Stimulated activated naive CD4-positive, alpha-beta T cell (primary cell): ENCODE measurements at places on chromosomes 1 and 21.

DNA sequence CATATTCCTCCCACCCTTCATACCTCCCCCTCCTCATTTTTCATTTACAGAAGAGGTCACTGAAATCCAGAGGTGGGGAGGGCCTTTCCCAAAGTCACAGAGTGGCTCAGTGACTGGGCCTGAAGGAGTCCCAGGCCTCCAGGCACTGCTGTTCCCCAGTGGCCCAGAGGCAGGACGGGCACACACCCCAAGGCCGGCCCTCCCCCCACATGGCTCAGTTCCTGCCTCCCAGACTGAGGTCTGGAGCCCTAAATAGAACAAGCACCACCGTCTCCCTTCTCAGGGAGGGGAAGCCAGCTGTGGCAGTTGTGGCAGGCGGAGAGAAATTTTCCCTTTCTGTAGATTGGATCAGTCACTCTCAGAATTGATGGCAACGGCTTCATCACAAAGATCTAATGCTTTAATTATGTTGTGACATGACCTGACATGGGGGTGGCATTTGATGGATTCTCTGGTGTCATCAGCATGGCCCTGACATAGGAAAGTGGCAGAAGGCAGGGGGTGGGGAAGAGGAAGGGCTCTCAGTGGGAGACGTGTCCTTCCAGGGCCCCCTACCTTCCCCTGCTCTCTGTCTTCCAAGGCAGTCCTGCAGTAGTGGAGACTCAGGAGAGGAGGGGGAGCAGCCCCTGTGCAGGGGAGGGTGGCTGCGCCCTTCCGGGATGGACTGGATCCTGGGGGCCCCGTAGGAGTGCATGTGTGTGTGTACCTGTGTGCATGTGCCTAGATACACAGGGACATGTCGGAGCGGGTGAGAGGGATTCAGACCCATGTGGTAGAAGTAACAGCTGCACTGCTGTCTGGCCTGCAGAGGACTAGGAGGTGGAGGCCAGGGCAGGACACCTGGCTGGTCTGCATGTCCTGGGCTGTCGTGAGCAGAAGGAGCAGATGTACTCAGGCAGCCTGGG lies 41.2 kb upstream of the FOXO6 start:
- no peak for DNase-seq

DNA sequence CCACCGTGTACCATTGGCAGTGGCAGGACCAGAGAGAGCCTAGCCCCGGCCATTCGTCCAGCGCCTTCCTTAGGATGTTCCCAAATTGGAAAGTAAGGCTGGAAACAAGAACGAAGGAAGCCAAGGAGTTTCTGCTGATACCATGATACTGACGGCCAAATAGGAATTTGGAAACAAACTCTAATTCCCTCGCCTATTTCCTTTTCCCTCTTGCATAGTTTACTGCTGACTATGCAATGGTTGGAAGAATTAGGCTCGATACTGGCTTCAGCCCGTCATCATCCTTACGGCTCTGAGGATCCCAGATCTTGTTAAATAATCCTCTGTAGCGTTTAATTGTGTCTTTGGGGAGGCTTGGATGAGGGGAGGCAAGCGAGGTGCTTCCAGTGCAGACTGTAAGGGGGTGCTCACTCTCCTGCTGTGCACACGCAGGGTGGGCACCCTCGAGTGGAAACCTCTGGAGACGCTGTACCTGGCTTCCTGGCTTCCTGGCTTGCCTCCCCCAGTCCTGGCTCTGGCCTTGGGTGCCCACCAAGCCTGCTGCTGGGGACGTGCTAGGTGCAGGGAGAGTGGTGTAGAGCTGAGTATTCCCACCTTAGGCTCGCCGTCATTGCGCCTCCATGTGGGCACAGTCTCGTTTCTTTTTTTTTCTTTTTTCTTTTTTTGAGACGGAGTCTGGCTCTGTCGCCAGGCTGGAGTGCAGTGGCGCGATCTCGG lies 27.4 kb upstream of the CAMTA1 start:
- DNase-seq: no peak

DNA sequence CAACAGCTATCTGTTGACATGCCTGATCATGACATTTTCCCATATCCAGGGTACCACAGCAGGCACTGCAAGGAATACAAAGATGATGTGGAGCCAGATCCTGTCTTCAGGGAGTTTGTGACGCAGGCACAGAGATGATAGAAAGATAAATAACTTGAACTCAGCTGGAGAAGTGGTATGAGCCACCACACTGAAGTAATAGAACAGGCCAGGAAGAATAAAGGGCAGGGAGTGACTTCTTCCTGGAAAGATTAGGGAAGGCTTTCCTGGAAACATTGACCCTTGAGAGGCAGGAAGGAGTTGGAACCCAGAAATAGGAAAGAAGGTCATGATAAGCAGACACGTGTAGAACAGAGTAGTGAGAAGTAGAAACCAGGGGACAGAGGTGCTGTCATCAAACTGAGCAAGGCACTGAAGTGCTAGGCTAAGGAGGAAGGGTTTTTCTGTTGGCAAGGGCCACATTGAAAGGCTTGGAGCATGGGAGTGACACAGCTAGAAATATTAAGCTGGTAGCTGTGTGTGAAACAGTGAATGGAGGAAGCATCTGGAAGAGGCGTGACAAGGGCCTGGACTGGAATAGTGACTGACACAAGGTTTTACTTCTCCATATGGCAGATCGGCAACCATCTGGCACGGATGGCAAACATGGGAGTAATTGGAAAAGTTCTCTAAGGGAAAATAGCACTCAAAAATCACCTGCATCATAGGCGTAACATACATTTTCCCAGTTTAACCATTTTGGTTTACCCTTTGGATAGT lies 68.4 kb downstream of the AK5 start:
- DNase-seq: no peak

- DNase-seq: no peak
These were observed 443.0 kb downstream of the SIPA1L2 start for GRCh38 chr1:232186931-232187330.

DNA sequence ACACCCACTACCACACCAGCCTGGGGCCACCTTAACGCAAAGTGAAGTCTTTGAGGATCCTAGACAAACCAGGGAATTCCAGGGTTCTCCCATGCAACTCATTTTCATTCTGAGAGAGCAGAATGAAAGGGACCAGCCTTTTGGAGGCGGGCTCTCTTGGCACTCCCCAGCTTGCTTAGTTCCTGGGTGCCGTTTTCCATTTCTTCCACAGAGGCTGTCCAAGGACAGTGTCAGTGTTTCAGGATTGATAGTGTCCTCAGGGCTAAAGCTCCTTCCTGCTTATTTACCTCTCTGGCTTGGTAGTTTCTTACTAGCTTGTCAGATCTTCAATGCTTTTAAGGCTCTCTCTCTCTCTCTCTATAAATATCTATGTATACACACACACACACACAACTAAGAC lies 30.1 kb upstream of the GNG4 start:
- DNase-seq: no peak

- no peak for DNase-seq
These were observed 14.9 kb downstream of the ABCA4 start for GRCh38 chr1:94105957-94106529.

- peak; percentile 75 for DNase-seq
These were observed 17.8 kb downstream of the SLFNL1 start for GRCh38 chr1:41003640-41004220.

GRCh38 chr1:156745881-156746280 lies 5.0 kb upstream of the MRPL24 start:
- DNase-seq: no peak

DNA sequence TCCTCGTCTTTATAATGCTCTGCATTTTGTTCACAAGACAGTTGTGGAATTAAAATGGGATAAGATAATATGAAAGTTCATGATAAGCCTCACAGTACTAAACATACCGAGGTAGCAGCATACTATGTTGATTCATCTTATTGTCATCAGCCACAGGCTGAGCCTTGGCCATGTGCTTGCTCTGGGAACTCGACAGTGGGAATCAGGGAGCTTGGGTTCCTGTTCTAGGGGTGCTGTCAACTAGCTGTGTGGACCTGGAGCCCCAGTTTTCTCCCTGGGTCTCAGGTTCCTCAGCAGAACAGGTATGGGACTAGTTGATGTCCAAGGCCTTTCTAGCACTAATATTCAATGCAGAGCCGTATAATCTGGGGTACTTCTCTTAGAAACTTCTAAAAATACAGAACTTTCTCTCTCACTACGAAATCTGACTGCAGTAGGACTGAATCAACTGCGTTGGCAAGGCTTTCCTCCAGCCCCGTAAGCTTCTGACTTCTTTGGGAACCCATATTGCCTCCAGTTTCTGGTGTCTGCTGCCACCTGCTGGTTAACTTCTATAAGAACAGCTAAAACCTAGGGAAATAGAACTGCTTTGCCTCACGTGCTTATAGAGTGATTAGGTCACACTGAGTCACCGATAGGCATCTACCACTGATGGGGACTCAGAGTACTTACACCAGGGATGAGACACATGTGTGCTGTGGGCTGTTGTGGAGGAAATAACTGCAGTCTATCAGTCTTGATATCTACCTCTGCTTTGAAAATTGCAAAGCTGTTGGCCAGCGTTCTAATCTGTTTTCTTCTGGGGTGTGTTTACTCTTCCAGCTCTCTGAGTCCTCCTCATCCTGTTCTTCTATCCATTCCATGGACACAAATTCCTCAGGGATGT lies 110.9 kb downstream of the RGL1 start:
- peak; percentile 29 for DNase-seq

GRCh38 chr1:30416221-30416820 lies 307.1 kb downstream of the MATN1 start:
- DNase-seq: no peak

DNA sequence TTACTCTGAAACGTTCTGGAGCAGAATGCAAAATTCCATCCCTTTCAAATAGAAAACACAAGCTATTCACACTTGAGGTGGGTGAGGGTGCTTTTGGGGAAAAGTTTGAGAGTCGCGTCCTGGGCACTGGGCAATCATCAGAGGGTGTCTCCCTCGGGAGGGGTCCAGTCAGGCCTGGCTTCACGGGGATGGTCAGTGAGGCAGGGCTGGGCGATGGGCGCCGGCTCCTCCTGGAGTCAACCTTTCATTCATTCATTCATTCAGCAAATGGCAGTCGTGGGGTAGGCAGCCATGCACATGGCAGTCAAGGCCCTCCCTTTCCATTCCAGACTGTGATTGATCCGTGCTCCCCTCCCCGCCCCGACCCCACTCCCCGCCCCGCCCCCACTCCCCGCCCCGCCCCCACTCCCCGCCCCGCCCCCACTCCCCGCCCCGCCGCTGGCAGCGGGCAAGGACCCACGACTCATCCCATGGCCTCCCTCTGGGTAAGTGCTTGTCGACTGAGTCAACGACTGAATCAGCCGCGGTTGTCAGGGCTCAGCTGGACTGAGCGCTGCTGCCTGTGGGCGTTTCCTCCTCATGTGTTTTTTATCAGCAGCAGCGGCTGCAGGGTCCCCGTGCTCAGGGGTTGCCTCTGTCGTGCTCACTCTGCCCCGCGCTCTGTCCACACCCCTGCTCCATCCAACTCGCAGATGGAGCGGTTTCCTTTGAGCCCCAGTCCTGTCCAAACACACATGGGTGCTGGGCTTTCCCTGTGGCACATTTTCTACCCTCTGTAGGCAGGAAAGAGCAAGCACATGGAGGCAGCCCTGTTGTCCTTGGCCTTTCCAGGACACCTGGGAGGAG lies 12.5 kb upstream of the SPSB1 start:
- DNase-seq: no peak

- DNase-seq: no peak
These were observed 131.6 kb downstream of the DISP1 start for GRCh38 chr1:222946436-222946835.

GRCh38 chr21:46091631-46092025 lies 6.3 kb upstream of the COL6A2 start:
- DNase-seq: no peak

- no peak for DNase-seq
These were observed 32.1 kb downstream of the ALDH9A1 start for GRCh38 chr1:165666152-165666825.

GRCh38 chr1:70504176-70504820 lies 93.2 kb downstream of the CTH start:
- no peak for DNase-seq

DNA sequence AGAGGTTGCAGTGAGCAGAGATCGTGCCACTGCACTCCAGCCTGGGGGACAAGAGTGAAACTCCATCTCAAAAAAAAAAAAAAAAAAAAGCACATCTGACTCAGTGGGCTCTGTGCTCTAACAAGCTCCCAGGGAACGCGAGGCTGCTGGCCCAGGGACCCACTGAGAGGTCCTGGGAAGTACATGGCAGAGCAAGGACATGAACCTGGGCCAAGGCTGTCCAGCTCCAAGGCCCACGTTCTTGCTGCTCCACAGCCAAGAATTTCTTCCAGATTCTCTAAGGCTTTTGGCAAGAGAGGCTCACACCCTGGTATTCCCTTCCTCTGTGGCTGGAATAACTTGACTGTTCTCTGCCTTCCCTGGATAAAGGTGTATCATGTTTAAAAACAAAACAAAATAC lies 15.4 kb upstream of the AGTRAP start:
- DNase-seq: no peak

DNA sequence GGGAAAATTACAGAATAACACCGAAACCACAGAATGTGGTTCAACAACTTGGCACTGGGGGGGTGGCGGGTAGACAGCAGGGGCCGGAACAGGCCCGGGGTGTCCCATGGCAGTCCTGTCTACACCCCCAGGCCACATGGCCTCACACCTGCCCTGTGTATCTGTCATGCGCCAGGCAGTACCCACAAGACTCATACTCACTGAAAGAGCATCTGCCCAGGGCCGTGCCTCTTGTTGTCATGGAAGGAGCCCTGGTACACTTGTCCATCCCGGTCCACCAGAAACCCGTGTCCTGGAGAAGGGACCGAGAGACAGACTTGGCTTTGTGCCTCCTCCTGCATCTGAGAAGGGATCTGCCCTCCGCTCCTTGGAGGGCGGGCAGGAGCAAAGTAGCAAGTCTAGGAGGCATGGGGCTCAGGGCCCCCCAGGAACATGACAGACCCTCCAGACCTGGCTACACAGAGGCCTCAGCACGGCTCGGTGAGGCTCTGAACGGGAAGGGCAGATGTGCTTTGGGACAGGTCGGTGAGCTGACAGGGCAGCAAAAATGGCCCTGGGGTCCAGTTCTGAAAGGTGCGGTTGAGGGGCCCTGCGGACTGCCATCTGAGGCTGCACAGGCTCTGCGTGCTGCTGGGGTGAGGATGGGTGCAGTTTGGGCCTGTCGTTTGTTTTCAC lies 5.6 kb downstream of the MORN1 start:
- no peak for DNase-seq

DNA sequence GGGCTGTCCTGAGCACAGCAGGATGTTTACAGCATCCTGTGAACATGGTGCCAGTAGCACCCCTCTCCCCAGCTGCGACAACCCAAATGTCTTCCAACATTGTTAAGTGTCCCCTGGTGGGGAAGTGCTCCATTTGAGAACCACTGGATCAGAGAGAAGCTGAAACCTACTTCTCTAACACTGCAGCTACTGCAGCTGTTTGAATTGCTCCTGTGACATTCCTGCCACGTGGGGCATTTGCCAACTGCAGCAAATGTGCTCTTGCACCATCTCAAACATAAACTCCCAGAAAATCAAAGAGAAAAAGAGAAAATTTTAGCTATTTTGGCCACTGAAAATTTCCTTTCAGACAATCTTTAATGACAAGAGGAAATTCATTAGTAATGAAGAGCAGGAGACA lies 11.0 kb downstream of the SLC2A5 start:
- no peak for DNase-seq

- DNase-seq: no peak
These were observed 108.4 kb downstream of the CNIH3 start for GRCh38 chr1:224724566-224724965.

GRCh38 chr1:115596080-115596780 lies 45.5 kb upstream of the VANGL1 start:
- no peak for DNase-seq
